Renal cortex interstitium (tissue), 15 donors: ENCODE measurements at places on chromosomes 3 and 15. TPM values are rescaled to one million over a fixed set of nuclear protein-coding genes. Genes with fewer than 3 reads are reported as not detected.

Gene COMMD4
- 107 TPM for polyA plus RNA-seq

Gene ANKRD34C
- polyA plus RNA-seq = 0.05 TPM

Gene THPO
- polyA plus RNA-seq = 1.8 TPM

Gene CKMT1B
- polyA plus RNA-seq = 1.4 TPM

Gene GADL1
- polyA plus RNA-seq = 6.0 TPM

Gene CACNA1D
- polyA plus RNA-seq = 18.2 TPM

Gene STARD9
- polyA plus RNA-seq = 10.3 TPM

Gene HIGD2B
- not detected for polyA plus RNA-seq

Gene RASGRP1
- 11.4 TPM for polyA plus RNA-seq

Gene AADAC
- 0.09 TPM for polyA plus RNA-seq

Gene GOLGA8T
- not detected for polyA plus RNA-seq

Gene TM4SF18
- 31.6 TPM for polyA plus RNA-seq

Gene PROK2
- polyA plus RNA-seq = not detected

Gene ISLR
- polyA plus RNA-seq = 77.4 TPM

Gene FGF7
- polyA plus RNA-seq = 20.0 TPM

Gene DLL4
- 7.8 TPM for polyA plus RNA-seq

Gene TMEM266
- polyA plus RNA-seq = 12.7 TPM

Gene TUSC7
- polyA plus RNA-seq = not detected

Gene VPS8
- polyA plus RNA-seq = 48.0 TPM

Gene CDV3
- 158 TPM for polyA plus RNA-seq

Gene SHQ1
- polyA plus RNA-seq = 23.6 TPM

Gene SCN5A
- polyA plus RNA-seq = 1.1 TPM

Gene DTX3L
- polyA plus RNA-seq = 14.2 TPM

Gene OCA2
- 8.2 TPM for polyA plus RNA-seq

Gene RAB43
- 4.6 TPM for polyA plus RNA-seq

Gene P2RY14
- polyA plus RNA-seq = 0.39 TPM

Gene PLA2G4E
- polyA plus RNA-seq = not detected

Gene ROPN1B
- 0.68 TPM for polyA plus RNA-seq

Gene SLC9C1
- polyA plus RNA-seq = 0.65 TPM

Gene MTHFS
- polyA plus RNA-seq = 41.8 TPM

Gene APOD
- 9.5 TPM for polyA plus RNA-seq

Gene COX5A
- polyA plus RNA-seq = 183 TPM

Gene NSMCE3
- 9.5 TPM for polyA plus RNA-seq

Gene UPK1B
- 9.1 TPM for polyA plus RNA-seq

Gene NOX5
- polyA plus RNA-seq = 0.58 TPM

Gene ZNF620
- 9.6 TPM for polyA plus RNA-seq

Gene VGLL3
- polyA plus RNA-seq = 4.2 TPM

Gene STAB1
- 44.6 TPM for polyA plus RNA-seq

Gene NMB
- polyA plus RNA-seq = 4.6 TPM
